Coronary artery (tissue), 2 donors: ENCODE measurements at places on chromosomes 7 and 10.

GRCh38 chr10:116907245-116907987 lies 58.1 kb downstream of the ENO4 start:
- DNase-seq = no peak

- DNase-seq = no peak
These were observed 240.4 kb downstream of the ARL4A start for GRCh38 chr7:12927635-12928434.

DNA sequence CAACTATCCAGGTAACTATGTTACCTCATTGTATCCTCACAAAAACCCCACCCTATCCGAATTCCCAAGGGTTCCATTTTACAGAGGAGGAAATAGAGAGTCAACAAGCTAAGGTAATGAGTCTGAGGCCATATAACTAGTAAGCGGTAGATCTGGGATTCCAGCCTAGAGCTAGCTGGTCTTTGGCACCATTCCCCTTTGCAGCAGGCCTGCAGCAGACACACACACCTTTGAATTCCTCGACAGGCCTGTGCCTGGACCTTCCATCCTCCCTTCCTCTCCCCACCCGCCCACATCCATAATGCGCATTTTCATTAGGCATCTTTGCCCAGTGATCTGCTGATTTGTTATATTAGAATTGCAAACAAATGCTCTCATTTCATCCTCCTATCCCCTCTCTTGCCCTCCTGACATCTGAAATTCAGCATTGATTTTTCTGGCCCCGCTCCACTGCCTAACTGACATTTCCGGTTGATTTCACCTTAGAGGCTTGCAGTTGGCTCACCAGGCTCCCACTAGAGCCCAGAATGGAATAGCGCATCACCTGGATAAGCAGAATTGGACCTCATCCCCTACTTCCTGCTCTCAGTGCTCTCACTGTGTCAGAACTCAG lies 129.5 kb downstream of the PLXNA4 start:
- DNase-seq = no peak

- no peak for DNase-seq
These were observed 480.7 kb downstream of the SORCS3 start for GRCh38 chr10:105121743-105122142.

DNA sequence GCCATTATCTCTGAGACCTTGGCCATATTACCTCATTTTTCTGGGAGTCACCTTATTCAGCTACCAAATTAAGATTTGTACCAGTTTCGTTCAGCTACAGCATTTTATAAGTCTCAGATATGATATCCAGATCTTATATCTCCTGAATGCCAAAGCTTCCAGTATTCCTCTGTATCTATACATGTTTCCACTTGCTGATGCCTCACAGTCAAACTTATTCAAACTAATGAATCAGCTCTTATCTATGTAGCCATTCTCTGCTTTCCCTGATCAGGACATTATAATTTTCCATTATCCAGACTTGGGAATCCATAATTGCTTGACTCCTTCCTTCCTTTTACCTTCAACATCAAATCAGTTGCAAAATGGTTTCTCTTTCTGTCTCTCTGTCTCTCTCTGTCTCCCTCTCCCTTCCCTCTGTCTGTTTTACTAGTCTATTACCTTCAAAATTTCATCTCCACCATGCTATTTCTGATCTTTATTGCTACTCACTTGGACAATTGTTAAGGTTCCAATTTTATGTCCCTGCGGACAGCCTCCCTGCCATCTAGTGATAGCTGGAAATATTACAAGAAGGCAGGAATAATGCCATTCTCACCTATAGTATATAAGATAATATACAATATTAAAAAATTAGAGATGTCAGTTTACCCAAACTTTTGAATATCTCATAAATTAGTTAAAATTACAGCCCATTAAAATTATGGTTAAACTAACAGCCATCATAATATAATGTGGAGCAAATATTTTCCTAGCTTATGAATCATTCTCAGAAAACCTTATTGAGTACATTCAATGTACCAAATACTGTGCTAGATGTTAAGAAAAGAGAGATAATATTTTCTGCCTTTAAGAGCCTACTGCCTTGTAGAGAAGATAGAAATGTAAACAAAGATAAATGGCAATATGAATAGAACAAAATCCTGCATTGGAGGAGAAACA lies 89.8 kb downstream of the PCLO start:
- no peak for DNase-seq

GRCh38 chr10:34291466-34292193 lies 523.5 kb downstream of the PARD3 start:
- no peak for DNase-seq

DNA sequence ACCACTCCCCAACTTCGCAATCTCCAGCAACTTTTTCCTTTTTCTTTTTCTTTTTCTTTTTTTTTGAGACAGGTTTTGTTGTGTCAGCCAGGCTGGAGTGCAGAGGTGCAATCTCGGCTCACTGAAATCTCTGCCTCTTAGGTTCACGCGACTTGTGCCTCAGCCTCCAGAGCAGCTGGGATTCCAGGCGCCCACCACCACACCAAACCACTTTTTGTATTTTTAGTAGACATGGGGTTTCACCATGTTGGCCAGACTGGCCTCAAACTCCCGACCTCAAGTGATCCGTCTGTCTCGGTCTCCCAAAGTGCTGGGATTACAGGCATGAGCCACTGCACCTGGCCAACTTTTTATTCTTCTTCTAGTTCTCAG lies 55.0 kb downstream of the KIAA1549 start:
- DNase-seq = peak; percentile 8

GRCh38 chr10:57992321-57993077 lies 275.2 kb downstream of the IPMK start:
- DNase-seq = no peak

- DNase-seq = no peak
These were observed 8.0 kb downstream of the GPR15LG start for GRCh38 chr10:84181631-84182030.

DNA sequence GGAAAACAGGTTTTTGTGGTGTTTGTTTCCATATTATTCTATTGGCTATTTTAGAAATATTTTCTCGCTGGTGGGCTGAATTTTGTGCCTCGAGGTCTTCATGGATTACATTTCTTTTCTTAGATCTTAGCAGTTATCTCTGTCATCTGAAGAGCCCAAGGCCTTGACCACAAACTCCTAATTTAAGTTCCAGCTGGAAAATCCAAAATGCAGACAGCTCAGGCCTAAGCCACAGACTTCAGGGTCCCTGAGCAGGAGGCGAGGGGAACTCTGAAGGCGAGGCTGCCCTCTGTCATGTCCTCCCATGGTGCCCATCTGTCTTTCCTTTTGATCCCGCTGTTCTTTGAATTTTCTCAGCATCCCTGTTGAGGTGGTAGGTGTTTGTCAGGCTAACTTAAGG lies 14.3 kb downstream of the DENND10 start:
- DNase-seq = no peak

DNA sequence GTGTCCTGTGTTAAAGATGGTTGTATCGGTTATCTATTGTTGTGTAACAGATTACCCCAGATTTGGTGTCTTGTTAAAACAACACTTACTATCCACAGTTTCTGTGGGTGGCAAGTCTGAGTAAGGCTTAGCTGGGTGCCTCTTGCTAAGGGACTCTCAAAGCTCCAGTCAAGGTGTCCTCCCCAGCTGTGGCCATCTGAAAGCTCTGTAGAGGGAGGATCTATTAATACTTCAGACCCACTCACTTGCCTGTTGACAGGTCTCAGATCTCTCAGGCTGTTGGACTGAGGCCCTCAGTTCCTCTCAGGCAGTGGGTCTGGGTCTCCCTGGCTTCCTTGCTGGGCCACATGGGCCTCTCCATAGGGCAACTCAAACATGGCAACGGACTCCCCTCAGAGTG lies 19.6 kb downstream of the ARID5B start:
- no peak for DNase-seq

DNA sequence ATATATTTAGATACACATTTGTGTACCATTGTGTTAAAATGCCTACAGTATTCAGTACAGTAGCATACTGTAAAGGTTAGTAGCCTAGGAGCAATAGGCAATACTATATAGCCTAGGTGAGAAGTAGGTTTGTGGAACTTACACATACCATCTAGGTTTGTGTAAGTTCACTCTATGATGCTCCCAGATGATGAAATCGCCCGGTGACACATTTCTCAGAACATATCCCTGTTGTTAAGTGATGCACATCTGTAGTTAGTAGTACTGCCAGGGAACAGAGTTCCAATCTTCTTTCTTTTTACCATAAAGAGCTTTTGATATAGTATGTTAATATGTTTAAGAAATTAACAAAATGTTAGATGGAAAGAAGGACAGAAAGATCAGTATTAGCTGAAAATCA lies 138.2 kb downstream of the SNX13 start:
- no peak for DNase-seq

GRCh38 chr10:121440461-121440860 lies 157.8 kb downstream of the FGFR2 start:
- DNase-seq = no peak

DNA sequence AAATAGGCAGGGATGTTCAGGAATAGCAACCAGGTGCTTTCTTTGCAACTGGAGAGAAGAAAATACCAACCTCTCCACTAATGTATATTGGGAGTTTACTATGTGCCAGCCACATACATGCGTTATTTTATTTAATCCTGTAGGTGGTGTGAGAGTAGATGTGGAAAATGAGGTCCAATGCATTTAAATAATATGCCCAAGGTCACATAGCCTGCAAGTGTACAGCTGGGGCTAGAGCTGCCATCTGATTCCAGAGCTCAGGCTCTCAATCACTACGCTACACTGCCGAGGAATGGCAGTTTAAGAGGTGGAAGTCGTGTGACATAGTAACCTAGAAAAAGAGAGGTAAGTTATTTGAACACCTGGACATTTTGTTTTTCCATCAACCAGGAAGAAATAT lies 277.0 kb downstream of the EXOC4 start:
- DNase-seq = no peak

GRCh38 chr7:52297128-52297527 lies 738.3 kb upstream of the POM121L12 start:
- no peak for DNase-seq

DNA sequence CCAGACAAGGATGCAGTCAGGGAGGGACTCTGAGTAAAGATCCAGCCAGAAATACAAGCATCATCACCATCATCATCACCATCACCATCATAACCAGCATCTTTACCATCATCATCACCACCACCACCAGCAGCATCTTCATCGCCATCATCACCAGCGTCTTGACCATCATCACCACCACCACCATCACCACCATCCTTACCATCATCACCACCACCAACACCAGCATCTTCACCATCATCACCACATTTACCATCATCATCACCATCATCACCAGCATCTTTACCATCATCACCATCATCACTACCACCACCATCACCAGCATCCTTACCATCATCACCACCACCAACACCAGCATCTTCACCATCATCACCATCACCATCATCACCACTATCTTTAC lies 44.1 kb upstream of the CPXM2 start:
- no peak for DNase-seq

DNA sequence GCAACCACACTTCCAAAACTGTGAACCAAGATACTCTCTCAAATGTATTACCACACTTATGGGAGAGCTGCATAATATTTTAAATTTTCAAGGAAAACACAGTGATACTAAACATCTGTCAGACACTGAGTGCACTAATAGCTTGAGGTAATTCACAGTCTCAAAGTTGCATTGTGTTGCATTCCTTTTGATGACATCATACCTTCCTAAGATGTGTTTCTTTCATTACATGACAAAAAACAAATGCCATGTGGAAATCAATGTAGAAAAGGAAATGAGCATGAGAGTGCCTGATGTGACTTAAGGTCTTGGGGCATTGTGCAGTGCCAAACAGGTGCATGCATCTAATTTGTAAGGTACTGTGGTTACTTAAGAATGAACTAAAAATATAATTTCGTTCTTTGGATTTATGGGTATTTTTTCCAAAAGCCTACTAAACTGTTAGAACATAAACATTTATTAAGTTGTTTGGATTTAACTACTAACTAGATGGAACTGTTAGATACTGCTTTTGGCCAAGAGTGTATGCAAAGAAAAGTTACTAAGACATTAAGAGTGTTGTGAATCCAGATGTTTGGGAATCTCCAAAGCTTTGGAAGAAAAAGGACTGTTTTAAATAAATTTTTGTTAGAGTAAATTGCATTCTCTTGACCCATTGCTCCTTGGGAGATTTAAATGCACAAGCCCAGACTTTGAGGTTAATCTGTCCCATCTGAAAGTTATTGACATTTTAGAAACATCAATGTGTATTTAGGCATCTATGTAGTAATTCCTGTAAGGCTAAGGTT lies 496.2 kb upstream of the SEMA3D start:
- DNase-seq = no peak

DNA sequence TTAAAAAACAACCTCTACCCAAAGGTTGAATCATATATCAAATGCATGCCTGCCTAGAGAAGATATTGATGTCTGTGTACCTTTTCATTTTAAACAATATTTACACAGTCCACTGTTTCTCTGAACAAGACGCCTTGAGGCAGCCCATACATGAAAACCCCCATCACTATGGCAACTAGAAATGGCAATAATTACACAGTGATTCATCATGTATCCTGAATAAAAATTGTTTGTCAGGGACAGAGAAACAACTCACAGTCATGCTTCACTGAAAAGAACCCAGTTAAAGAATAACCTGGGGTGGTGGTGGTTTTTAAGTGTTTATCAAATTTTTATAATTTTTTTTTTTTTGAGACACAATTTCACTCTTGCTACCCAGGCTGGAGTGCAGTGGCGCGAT lies 19.7 kb downstream of the DNAJC12 start:
- no peak for DNase-seq

DNA sequence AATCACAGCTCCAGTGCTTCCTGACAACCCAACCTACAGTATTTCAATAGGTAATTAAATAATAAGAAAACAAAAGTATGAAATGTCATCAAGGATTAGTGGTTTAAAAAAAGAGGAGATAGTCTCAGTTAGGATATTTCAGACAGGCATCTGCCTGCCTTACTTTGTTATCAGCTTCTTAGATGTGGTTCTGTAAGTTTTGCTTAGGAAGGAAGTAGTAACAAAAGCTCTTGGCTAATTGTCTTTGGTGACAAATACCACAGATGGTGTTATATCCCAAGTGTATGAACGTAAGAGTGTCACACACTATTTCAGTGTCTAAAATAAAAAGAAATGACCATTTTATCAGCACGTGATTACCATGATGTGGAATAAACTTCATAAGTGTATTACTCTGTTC lies 9.8 kb upstream of the ACTA2 start:
- DNase-seq = no peak

DNA sequence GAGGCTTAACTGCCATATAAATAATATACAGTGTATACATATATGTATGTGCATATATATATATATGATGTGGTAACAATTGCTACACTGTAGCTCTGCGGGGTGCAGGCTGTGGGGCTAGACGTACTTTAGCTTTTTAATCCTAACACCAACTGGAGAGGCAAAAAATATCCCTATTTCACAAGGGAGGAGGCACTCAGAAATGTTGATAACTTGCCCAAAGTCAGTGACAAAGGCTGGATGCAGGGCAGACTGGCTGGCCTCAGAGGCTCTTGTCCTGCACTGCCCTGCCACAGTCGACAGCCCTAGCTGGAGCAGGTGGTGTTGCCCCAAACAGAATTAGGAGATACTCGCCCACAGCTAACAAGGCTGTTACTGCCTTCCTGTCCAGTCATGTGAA lies 1.5 kb upstream of the RELN start:
- DNase-seq = no peak

DNA sequence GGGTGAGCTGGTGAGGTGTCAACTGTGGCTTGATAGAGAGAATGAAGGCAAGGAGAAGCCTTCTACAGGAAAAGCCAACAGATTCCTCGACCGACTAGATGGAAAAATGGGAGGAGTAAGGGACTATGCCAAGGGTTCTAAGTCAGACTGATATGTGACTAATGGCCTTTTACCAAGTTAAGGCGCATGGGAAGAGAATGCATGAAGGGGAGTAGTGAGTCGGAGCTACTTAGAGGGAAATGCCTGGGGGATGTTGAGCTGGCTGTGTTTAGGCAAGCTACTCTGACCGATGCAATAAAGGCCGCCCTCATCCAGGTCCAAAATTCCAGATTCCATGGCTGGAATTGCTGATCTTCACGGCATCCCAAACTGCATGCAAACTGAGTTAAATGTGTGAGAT lies 48.2 kb downstream of the APBB1IP start:
- no peak for DNase-seq
